NCI-H1092 treated with DMSO at 0.1 percent for 48 hours (cell line): ENCODE measurements at places on chromosomes 2 and 18.

DNA sequence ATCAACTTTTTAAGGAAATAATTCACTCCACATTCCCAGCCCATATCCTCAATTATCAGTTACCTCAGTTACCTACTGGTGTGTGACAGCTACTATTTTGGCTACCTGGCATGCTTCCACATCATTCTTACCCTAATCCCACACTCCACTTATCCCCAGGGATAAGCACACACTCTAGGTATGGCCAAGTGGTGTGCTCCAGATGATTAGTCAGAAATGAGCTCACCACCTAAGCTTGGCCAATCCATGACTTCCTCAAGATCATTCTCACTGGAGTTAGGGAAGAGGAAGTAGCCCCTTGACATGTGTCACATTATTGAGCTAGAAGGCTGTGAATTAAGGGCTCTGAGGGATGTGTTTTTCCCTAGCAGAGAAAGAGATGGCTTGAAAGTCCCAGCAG is 20.9 kb upstream of the SMAD4 start:
- DNase-seq, result peak; percentile 71

- DNase-seq, result no peak
Measured at GRCh38 chr18:58385472-58385871, 243.4 kb downstream of the ALPK2 start.

- DNase-seq, result no peak
Measured at GRCh38 chr18:61738488-61738887, 154.3 kb downstream of the RNF152 start.

DNA sequence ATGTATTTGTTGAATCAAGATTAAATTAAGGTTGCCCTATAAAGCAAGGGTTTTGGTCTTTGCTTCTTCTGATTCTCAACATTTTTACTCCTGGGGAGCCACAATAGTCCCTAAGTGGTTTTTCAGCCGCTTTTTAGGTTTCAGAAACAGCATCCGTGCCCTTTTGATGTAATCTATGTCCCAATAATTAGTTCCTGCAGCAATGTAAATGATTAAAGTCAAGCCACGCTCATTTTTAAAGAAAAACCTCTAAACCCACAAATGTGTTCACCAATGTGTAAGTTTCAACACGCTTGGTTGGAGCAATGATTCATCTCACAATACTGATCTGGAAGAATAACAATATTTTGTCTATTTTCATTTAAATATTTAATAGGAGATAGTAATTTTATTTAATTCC is 5.6 kb downstream of the ARL4C start:
- DNase-seq, result no peak

DNA sequence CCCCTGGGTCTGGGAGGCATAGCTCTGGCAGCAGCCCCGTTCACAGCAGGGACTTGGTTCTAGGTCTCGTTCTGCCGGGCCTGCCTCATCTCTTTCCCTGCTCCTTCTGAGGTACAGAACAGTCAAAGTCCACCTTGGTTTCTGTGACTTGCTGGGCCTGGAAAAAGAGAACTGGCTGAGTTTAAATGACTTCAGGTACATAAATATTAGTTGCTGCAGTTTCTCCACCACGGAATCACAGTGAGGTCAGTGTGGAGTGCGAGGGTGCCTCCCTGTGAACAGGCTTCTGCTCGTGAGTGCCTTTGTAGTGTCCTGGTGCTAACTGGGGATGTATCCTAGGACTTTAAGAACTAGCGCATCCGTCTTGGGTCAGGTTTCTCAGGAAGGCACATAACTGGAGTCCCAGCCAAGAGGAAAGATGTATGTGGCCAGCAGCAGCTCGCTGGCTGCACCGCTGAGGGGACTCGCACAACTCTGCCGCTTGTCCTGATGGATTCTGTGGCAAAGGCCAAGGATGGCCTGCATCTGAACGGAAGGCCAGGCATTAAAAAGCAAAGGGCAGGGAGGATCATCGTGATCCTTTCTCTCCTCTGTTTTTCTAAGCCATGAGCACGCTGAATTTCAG is 188.6 kb downstream of the SH3RF3 start:
- no peak for DNase-seq

GRCh38 chr2:59435635-59436034 is 1117.8 kb downstream of the BCL11A start:
- DNase-seq, result no peak

DNA sequence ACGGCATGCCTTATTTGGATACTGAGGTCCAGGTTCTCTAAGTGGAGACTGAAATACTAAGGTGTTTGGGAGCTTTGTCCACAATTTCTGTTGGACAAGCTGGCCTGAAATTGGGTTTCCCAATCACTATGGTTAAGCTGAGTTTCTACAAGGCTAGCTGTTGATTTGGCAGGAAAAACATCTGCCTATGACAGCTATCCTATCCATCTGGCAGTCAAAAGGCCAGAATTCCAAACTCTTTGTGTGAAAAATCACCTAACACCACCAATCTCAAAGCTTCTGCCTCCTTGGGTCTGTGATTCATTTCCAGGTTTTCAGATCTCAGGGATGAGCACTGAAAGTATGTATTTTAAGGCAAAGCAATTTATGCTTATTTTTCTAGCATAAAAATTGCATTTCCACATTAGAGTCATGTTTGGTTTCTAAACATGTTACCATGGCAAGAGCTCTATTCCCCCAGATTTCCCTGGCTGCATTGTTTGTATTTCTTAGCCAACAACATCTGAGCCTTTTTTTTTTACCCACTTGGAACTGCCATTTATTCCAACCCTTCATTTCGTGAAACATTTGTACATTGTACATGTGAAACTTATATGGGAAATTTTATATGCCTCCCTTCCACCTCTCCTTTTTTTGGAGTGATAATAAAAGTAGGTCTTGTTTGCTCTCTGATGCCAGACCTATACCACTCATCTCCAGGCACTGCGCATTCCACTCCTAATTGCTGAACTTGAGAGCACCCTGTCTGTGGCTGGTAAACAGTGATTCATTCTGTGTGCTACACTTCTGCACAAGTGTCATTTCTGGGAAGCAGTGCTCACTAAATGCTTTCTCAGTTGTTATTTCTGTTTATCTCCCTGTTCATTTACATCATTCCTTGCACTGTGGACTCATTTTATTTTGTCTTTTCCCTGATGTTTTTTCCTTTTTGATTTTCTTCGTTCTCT is 15.9 kb upstream of the CCDC85A start:
- DNase-seq, result peak; percentile 94

- no peak for DNase-seq
Measured at GRCh38 chr2:19462256-19462645, 103.8 kb upstream of the OSR1 start.

- no peak for DNase-seq
Measured at GRCh38 chr2:78417355-78417754, 608.1 kb upstream of the REG3G start.

- DNase-seq, result no peak
Measured at GRCh38 chr2:176692533-176692932, 423.3 kb downstream of the MTX2 start.

GRCh38 chr2:144475569-144476275 is 44.2 kb downstream of the ZEB2 start:
- no peak for DNase-seq

DNA sequence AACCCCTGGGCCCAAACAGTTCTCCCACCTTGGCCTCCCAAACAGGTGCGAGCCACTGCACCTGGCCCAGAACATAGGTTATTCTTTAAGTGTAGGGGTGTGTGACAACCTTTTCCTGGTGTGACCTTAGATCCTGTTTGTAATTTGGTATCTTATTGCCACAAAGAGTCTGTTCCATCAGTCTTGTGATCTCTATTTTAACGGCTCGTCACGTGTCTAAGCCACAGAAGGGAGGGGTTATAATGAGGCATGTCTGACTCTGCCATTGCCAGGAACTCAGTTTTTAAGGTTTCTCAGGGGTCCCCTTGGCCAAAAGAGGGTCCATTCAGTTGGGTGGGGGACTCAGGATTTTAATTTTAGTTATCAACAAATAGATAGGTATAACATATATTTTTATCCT is 4.4 kb upstream of the ALS2 start:
- DNase-seq, result no peak

DNA sequence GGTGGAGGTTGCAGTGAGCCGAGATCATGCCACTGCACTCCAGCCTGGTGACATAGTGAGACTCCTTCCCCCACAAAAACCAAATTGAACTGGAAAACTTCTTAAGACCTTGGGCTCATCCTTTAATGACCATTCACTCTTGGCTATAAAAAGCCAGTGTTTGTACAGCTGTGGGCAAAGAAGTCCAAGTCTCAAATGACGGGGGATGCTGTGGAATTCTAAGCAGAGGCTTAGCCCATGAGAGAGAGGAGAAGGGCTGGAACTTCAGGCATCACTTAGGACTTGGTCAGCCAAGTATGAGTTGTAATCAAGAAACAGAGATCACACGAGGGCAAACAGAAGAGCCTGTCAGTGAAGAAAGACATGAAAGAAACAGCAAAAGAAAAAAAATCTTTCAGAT is 79.3 kb upstream of the POU3F3 start:
- DNase-seq, result no peak

GRCh38 chr2:235265348-235265965 is 228.4 kb upstream of the AGAP1 start:
- DNase-seq, result no peak

- DNase-seq, result no peak
Measured at GRCh38 chr2:64165706-64166105, 21.5 kb upstream of the PELI1 start.

GRCh38 chr2:233668605-233669260 is 3.0 kb upstream of the UGT1A9 start:
- no peak for DNase-seq

DNA sequence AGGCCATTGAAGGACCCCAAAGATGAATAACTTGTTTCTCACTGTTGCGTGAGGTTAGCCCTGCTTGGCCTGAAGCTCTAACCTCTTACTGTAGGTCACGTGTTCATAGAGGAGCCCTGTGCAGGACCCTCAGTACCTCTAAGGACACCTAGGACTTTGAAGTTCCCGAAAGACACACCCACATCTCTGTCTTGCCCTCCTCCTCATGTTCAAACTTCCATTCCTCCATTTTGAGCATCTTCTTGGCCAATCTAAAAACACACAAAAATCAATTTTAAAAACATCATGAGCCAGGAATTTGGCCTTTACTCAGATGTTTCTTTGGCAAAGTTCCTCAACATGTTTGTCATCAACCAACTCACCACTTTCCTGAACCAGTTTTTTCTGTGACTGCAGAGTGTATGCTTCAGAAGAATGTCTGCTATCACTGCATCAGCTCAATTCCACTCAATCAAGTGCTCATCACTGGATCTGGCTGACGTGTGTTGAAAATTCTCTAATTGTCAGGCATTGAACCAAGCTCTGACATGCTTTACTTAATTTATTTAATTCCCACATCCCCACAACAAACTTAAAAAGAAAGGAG is 101.6 kb downstream of the AP1S3 start:
- DNase-seq, result no peak

DNA sequence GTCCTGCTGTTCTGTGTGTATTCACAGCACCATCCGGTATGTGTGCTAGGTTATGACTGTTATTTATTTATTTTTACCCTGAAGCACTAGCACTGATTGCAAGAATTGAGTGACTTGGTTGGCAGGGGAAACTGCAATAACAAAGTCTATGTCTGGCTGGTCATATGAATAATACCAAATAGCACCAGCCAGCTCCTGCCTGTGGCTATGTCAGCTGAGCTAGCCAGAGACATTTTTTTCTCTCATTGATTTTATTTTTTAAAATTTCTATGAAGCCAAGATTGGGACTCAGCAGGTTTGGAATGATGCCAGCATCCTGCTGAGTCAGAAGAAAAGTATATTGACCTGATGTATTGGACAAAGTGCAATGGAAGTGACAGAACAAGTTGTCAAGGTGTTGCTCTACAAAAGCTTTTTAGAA is 188.5 kb upstream of the CDH2 start:
- no peak for DNase-seq

DNA sequence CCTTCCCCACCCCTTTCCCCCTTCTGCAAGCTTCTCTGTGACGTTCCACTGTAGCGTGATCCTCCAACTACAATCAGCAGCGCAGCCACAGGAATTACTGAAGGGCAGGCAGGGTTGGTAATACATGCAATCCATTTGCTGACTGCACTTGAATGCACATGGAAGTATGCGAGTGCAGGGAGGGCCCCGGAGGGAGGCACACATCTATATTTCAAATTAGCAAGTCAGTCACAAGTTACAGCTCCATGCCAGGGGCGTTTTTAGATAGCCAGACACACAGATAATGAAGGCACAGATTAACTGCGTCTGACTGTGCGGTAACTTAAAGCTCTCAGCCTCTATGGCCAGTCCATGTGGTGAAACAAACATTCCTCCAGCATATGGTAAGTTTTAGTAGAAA is 209.2 kb upstream of the GATA6 start:
- DNase-seq, result no peak

DNA sequence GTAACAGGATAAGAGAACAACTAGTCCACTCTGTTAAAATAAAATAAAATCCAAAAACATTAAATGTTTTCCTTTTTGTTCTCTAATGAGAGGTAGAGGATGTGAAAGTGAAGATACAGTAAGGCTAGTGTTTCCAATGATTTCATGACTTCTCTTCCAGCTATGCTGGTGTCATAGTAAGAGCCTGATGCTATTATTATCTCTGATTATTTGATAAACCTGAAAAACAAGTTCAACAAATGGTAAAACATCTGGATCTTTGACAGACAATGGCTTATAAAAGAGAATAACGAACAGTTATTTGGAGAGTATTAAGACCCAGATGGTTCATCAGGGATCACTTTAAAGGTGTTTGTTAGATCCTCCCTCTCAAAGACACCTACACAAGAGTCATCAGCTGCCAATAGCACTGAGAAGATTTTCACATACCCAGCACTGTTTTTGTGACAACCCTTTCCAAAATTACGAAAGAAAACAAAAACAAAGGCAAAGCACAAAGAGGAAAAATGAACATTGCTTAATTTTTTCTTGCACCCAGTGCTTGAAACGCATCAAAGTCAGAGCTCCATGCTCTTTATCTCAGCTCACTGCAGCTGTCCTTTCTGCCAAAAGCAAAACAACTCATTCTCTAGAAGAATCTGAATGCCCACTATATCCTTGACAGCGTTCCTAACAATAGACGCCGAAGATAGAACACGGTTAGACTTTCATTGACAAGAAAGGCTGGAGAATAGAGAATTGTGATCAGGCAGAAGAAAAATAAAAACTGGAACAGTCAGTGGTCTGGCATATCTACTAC is 168.6 kb downstream of the SLC8A1 start:
- no peak for DNase-seq

DNA sequence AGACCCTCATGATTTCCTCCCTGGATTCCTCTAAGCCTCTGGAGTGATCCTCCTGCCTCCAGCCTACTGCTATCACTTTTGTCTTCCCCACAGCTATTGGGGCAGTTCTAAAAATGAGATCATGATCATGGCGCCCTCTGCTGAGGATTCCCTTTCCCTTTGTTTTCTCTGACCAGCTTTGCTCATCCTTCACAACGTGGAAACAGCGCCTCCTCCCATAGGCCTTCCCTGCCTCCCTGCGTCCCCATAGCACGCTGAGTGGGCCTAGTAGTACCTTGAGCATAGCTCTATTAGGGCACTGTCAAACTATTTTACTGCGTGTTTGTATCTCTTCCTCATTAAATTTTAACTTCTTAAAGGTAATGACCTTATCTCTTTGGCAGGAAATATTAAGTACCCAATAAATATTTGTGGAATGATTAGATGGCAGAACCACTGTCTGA is 207.0 kb upstream of the FANCL start:
- DNase-seq, result peak; percentile 88

- no peak for DNase-seq
Measured at GRCh38 chr2:69581774-69582581, 61.6 kb downstream of the AAK1 start.

GRCh38 chr2:117557626-117558025 is 256.9 kb upstream of the DDX18 start:
- no peak for DNase-seq
